ENCODE measurements at places on chromosomes 7 and 10. TPM values are rescaled to one million over a fixed set of nuclear protein-coding genes. Genes with fewer than 3 reads are reported as not detected.

GRCh38 chr7:37052705-37053104 is 328.4 kb upstream of the AOAH start:
- DNase-seq = peak; percentile 22

DNA sequence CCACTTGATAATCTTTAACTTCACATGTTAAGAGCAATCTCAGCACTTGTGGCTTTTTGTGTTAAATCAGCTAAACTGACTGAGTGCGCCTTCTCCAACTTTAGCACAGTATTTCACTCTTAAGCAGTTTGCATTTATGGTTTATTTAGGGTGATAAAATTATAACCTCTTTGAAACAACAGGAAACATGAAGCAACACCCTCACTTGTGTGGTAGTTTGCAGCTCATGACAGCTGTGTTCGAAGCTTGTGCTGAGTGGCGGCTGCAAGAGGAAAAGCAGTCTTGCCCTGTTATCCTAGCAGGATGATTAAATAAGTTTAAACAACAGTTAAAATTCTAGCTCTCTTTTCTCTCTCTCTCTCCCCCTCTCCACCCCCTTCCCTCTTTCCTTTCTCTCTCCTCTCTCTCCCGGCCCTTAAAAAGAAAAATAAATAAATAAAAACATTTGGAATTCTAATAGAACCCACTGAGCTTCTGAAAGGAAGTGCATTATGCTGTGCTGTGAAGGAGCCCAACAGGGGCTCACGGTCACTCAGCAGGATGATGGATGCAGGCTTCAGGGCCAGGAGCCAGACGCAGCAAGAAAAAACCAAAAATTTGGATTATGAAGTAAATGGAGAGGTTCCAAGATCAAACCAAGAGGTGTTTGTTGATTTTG is 25.2 kb downstream of the OGDH start:
- no peak for DNase-seq

- DNase-seq = peak; percentile 78
These were observed 3.1 kb upstream of the CUX1 start for GRCh38 chr7:101814081-101814990.

DNA sequence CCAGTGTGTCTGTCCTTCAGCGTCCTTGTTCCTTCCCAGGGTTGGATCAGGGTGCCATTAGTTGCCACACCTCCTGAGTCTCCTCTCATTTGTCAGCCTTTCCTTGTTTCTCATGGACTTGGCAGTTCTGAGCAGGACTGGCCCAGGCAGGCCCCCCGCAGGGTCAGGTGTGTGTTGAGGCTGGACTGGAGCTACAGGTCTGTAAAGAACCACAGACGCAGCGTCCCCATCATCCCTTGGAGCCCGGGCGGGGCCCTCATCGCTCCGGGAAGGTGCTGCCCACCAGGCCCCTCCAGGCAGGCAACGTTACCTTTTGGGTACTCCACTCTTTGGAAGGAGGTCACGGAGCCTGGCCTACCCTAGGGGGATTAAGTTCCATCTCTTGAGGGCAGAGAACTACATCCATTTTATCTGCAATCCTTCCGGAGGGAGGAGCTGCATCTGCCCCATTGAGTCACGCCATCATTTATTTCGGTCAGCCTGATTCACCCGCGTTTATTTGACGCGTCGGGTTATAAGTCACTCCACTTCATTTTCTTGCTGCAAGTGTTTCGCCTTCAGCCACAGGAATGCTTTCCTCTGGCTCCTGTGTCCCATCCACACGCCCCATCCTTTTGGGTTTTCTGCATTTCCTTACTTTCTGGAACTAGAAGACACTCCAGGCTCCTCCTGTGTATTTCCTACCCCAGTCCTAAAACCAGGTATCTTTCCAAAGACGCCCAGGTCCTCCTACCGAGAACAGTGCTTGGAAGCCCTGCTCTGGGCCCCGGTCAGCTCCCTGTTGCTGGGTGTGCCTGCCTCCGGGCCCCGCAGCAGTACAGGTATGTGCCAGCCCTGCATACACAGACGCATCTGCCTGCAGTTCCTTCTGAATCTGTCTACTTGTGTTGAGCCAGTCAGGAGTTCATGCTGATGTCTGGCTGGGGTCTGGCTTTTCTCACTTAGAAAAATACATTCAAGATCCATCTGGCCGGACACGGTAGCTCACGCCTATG is 141.9 kb downstream of the MAD1L1 start:
- no peak for DNase-seq

DNA sequence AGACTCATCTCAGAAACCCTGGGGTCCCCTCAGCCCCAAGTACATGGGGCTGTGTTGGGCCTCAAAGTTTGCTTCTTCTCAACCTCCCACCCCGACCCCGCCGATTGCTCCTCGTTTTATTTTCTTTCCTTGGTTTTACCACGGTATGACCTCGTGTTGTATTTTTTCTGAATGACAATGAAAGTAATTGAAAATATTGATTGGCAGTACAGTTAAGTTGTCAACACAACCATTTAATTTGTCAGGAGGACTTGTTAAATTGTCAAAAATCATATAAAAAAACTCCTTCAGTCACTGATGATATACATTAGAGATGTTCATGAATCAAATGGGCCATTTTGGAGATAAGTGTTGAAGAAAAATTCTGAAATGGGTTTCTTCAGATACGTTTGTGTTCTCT is 520.7 kb downstream of the LRMDA start:
- DNase-seq = no peak

The UPP1 gene
- 30.7 TPM for total RNA-seq

The NPTX2 gene
- 2.2 TPM for total RNA-seq

The ADCY1 gene
- total RNA-seq = 0.76 TPM

The SNX10 gene
- 1.9 TPM for total RNA-seq
